Mammary epithelial cell (primary cell): ENCODE measurements at places on chromosomes 1 and 21. TPM values are rescaled to one million over a fixed set of nuclear protein-coding genes. Genes with fewer than 3 reads are reported as not detected.

DNA sequence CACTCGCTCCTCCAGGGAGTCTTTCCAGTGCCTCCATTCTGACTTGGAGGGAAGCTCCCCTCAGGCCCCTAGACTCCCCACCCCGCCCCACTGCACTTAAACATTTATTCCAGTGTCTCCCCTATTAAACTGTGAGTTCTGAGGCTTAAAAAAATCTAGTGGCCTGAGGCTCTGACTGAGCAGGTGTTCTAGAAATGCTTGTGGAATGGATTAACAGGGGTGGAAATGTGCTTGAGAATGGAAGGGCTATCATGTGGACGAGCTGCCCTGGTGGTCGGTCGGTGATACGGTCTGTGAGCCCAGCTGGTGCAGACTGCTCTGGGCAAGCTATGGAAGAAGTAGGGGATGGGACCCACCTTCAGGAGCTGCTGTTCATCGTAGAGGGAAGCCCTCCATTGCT is 130.2 kb downstream of the PEX14 start:
- no peak for DNase-seq

Gene MROH9
- not detected for polyA plus RNA-seq

- DNase-seq, result no peak
Measured at GRCh38 chr1:16093611-16094010, 20.2 kb upstream of the FAM131C start.

Gene REN
- polyA plus RNA-seq, result 0.09 TPM

- no peak for DNase-seq
Measured at GRCh38 chr1:18290740-18291412, 183.3 kb downstream of the IGSF21 start.

GRCh38 chr1:119006406-119007279 is 18.5 kb upstream of the TBX15 start:
- DNase-seq, result no peak

DNA sequence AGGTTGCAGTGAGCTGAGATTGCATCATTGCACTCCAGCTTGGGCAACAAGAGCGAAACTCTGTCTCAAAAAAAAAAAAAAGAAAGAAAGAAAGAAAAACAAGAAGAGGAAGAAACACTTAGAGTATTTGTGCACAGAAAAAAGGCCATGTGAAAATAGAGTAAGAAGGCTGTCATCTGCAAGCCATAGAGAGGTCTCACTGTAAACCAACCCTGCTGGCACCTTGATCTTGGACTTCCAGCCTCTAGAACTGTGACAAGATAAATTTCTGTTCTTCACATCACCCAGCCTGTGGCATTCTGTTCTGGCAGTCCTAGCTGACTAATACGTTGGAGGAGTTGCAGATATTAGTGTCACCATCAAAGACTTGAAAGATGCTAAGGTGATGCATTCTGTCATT is 12.1 kb upstream of the ZDHHC18 start:
- no peak for DNase-seq

Gene AQP10
- not detected for polyA plus RNA-seq

Gene ANGPTL3
- polyA plus RNA-seq, result not detected

- DNase-seq, result peak; percentile 68
Measured at GRCh38 chr1:77832901-77833300, 53.5 kb downstream of the MIGA1 start.

DNA sequence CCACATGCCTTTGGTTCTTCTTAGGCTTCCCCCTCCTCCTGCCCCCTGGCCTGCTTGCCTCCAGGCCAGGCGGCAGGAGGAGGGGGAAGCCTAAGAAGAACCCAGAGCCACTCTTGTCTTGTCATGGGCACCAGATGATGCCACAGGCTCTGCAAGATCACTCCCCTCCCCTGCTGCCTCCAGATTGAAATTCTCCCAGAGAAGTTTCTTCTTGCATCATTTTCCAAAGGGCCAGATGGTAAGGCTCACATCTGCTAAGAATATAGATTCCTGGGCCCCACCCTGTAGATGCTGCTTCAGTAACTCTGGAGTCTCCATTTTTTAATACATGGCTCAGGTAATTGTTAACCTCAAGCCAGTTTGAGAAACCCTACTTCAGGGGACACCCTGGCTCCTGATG is 60.8 kb downstream of the FAM163A start:
- DNase-seq, result no peak
